ENCODE measurements at places on chromosomes 5 and 9. TPM values are rescaled to one million over a fixed set of nuclear protein-coding genes. Genes with fewer than 3 reads are reported as not detected.

GRCh38 chr9:108094676-108094993, 605.1 kb upstream of the KLF4 start:
- H3K4me3 ChIP-seq = no peak overlapping the region
- H3K27me3 ChIP-seq = no peaks in the 10 kb centered on the region
- H3K36me3 ChIP-seq = no peaks in the 10 kb centered on the region
- no peaks in the 10 kb centered on the region for H3K4me1 ChIP-seq

DNA sequence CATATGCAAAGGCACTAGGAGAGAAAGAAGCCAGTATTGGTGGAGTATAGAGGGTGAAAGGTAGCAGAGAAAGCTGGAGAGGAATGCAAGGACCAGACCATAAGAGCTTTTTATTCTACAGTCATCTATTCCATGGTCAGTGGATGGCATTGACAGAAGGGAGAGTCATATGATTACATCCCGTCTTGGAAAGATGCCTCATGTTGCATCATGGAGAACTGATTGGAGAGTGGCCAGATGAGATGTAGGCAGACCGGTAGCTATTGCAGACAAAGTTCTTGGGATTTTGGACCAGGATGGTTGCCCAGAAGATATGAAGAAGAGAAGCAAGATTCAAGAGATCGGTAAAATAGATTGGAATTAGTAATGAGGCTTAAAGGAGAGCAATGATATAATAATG, 260.7 kb downstream of the CHSY3 start:
- no peaks in the 10 kb centered on the region for H3K4me1 ChIP-seq
- no peak overlapping the region for H3K4me3 ChIP-seq
- DNase-seq = no peak
- H3K27ac ChIP-seq = no peak overlapping the region
- no peaks in the 10 kb centered on the region for H3K36me3 ChIP-seq

- H3K4me3 ChIP-seq = peak overlapping the region; percentile 0
- DNase-seq = no peak
- peaks cover 41% of the 10 kb centered on the region for H3K4me1 ChIP-seq
- H3K27ac ChIP-seq = peak overlapping the region; percentile 9
Observed at GRCh38 chr9:91163444-91163772, 198.3 kb downstream of the AUH start.

CDH6 gene
- total RNA-seq = not detected

- DNase-seq = no peak
- H3K27ac ChIP-seq = no peak overlapping the region
- H3K27me3 ChIP-seq = no peaks in the 10 kb centered on the region
- no peak overlapping the region for H3K4me3 ChIP-seq
Observed at GRCh38 chr5:143843461-143843860, 31.5 kb downstream of the HMHB1 start.

SPAG8 gene
- 0.98 TPM for total RNA-seq

DNA sequence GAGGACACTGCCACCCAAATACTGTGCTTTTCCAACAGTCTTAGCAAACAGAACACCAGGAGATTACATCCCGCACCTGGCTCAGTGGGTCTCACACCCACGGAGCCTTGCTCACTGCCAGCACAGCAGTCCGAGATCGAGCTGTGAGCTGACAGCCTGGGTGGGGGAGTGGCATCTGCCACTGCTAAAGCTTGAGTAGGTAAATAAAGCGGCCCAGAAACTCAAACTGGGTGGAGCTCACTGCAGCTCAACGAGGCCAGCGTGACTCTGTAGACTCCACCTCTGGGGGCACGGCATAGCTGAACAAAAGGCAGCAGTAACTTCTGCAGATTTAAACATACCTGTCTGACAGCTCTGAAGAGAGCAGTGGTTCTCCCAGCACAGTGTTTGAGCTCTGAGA, 28.8 kb downstream of the EPB41L4A start:
- no peak overlapping the region for H3K27ac ChIP-seq
- no peak overlapping the region for H3K4me3 ChIP-seq
- no peak for DNase-seq
- H3K36me3 ChIP-seq = no peaks in the 10 kb centered on the region

PPP2R2B gene
- 2.3 TPM for total RNA-seq

PAPPA gene
- total RNA-seq = not detected

- DNase-seq = no peak
- no peak overlapping the region for H3K27ac ChIP-seq
- no peaks in the 10 kb centered on the region for H3K27me3 ChIP-seq
- no peak overlapping the region for H3K4me3 ChIP-seq
- H3K36me3 ChIP-seq = no peaks in the 10 kb centered on the region
Observed at GRCh38 chr5:17302106-17302505, 84.7 kb downstream of the BASP1 start.

DNA sequence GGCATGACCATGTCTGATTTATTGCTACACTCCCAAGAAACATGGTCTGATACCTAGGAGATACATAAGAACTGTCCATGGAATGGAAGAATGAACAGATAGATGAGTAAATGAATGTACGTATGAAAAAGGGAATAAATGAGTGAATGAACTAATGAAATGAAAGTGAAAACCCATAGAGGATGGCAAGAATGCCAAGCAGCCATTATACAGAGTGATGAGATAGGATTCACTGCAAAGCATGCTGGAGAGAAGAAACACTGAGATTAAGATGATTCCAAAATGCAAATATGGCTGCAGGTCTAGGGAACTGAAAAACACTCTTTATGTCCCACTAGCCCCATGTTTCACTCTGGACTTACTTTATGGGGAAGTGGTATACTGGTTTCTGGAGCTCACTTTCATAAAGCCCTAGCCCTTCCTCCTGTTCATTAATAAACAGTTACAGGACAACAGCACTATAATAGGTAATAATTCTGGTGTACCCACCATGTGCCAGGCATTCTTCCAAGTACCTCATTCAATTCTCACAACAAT, 170.3 kb upstream of the RAD23B start:
- no peak overlapping the region for H3K4me3 ChIP-seq
- H3K36me3 ChIP-seq = no peaks in the 10 kb centered on the region
- no peaks in the 10 kb centered on the region for H3K4me1 ChIP-seq
- no peaks in the 10 kb centered on the region for H3K27me3 ChIP-seq
- DNase-seq = no peak

GRCh38 chr5:42640835-42641234, 115.8 kb upstream of the CCDC152 start:
- H3K4me1 ChIP-seq = no peaks in the 10 kb centered on the region
- no peaks in the 10 kb centered on the region for H3K27me3 ChIP-seq

OCLN gene
- total RNA-seq = 0.58 TPM

DNA sequence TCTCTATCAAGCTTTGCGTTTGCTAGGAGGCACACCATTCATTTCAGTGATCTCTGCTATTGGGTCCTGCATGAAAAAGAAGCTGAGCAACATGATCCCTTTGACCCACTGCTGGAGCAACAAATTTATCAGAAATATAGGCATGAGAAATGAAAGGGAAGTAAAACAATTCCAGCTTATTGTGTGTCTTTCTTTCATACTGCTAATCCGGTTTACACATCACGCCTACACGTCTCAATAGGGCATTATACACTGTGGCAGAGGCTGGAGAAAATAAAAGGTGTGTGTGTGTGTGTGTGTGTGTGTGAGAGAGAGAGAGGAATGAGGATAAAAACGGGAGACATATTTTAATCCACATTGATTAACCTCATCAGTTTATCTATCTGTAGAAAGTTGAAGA, 2.4 kb downstream of the PTCH1 start:
- H3K27ac ChIP-seq = no peak overlapping the region
- peaks cover 6% of the 10 kb centered on the region for H3K27me3 ChIP-seq
- no peaks in the 10 kb centered on the region for H3K36me3 ChIP-seq
- DNase-seq = no peak
- H3K4me1 ChIP-seq = peaks cover 27% of the 10 kb centered on the region

GRCh38 chr9:38374847-38375571, 17.5 kb upstream of the ALDH1B1 start:
- no peaks in the 10 kb centered on the region for H3K27me3 ChIP-seq
- no peak overlapping the region for H3K27ac ChIP-seq
- no peaks in the 10 kb centered on the region for H3K36me3 ChIP-seq
- H3K4me3 ChIP-seq = no peak overlapping the region

WDR31 gene
- 1.3 TPM for total RNA-seq

GRCh38 chr5:1334831-1335539, 9.9 kb downstream of the CLPTM1L start:
- no peak for DNase-seq
- no peak overlapping the region for H3K4me3 ChIP-seq

GRCh38 chr9:83633255-83633654, 10.3 kb downstream of the IDNK start:
- H3K36me3 ChIP-seq = no peaks in the 10 kb centered on the region
- no peak overlapping the region for H3K27ac ChIP-seq
- no peaks in the 10 kb centered on the region for H3K4me1 ChIP-seq

SCGB3A2 gene
- total RNA-seq = not detected

HTR1A gene
- not detected for total RNA-seq

TRIM32 gene
- 13.3 TPM for total RNA-seq

TAF7 gene
- total RNA-seq = 72.2 TPM

- H3K36me3 ChIP-seq = no peaks in the 10 kb centered on the region
- no peaks in the 10 kb centered on the region for H3K4me1 ChIP-seq
- no peak overlapping the region for H3K4me3 ChIP-seq
- no peak for DNase-seq
- H3K27me3 ChIP-seq = peaks cover 4% of the 10 kb centered on the region
Observed at GRCh38 chr5:159316519-159317383, 13.5 kb downstream of the IL12B start.

GRCh38 chr9:23635276-23635675, 190.8 kb downstream of the ELAVL2 start:
- H3K36me3 ChIP-seq = no peaks in the 10 kb centered on the region
- no peak overlapping the region for H3K4me3 ChIP-seq
- no peak for DNase-seq
- H3K27me3 ChIP-seq = no peaks in the 10 kb centered on the region
- no peaks in the 10 kb centered on the region for H3K4me1 ChIP-seq
- H3K27ac ChIP-seq = no peak overlapping the region

DNA sequence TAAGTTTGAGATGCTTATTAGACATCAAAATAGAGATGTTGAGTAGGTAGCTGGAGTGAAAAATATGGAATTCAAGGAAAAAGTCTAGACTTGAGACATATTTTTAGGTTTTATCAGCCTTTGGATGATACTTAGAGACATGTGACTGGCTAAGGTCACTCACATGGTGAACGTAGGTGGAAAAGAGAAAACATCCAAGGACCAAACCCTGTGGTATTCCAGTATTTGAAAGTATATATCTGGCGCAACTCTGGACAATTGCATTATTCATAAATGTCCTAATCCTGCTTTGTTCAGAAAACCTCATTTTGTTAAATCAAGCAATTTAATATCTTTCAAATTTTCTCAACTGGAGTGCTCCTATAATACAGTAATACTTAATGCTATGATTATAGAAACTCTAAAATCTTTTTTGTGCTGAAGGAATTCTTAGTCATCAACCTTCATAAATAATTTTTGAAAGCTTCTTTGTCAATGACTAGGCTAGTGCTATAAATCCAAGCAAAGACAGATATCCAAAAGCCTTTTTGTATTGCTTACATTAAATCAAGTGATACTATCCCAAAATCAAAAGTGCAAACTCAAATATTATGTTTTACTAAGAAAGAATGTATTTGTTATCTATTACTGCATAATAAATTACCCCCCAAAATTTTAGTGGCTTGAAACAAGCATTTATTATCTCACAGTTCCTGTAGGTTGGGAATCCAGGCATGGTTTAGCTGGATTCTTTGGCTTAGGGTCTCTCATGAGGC, 452.0 kb downstream of the ENC1 start:
- H3K4me1 ChIP-seq = no peaks in the 10 kb centered on the region
- DNase-seq = no peak
- no peaks in the 10 kb centered on the region for H3K36me3 ChIP-seq
- no peak overlapping the region for H3K27ac ChIP-seq
